Lung (tissue), 17 donors: ENCODE measurements at places on chromosomes 3 and 15. TPM values are rescaled to one million over a fixed set of nuclear protein-coding genes. Genes with fewer than 3 reads are reported as not detected.

COLQ gene
- total RNA-seq, result 2.9 TPM

DNA sequence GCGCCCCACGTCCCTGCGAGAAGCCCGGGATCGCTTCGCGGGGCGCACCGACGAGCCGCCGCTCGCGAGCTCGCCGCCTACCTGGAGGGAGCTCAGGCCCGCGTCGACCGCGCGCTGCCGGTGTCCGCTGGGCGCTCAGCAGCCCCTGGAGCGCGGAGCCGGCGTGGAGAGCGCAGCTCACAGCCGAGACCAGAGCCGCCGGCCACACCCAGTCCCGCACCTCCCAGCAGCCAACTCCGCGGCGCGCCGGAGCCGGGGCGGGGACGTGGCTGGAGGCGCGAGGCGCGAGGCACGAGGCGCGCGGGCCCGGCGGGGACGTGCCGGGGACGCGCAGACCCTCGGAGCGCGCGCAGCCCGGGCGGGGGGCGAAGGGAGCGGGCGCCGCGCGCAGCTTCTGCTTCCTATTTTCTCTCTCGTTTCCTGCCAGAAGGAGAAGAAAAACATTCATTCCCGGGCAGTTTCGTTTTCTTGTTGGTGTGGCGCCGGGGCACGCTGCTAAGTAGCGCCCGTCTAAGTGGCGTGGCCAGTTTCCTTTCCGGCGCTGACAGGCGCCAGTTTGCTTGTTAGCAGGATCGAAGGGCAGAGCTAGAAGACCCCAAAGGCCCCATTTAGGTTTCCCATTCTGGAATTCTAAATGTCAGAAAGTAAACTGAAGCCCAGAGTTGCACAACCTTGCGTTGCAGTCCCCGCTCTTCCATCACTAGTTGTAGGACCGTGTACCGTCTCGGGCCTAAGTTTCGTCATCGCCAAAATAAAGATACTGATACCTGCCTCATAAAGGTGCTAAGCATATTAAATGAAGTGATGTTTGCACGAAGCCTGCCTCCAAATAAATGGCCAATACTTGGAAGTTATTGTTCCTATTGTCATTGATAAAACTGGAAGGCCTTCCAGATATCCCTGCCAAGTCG, at the start of gene GNB4:
TSS of gene GNB4 (minus strand) at position 206 of the 911 bp plus-strand sequence. CDS start 25,270 bp downstream, outside the sequence.
- DNase-seq, result peak; percentile 93

DNA sequence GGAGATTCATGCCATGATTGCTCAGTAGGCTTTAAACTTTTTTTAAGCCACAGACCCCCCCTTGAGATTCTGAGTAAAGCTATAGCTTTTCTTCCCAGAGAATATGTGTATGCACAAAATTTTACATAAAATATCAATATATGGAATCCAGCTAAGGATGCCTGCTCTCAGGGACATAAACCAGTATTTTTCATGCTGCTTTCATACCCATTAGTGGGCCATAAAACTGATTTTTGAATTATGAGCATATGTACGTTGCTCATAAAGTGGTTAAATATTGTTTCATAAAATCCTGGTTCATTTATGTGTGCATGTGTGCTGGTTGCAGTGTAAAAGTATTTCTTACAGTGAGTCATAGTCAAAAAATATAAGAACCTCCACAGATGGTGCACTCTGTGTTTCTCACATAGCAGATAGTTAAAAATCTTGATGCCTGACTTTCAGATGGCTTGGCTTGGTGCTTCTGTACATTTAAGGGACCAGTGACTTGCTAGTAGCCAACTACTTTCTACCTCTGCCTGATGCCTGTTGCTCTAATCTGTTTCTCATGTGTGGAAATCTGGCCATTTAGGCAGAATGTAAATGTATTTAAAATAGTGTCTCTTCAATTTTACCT, 71.9 kb downstream of the ARHGEF26 start:
- DNase-seq, result no peak

DNA sequence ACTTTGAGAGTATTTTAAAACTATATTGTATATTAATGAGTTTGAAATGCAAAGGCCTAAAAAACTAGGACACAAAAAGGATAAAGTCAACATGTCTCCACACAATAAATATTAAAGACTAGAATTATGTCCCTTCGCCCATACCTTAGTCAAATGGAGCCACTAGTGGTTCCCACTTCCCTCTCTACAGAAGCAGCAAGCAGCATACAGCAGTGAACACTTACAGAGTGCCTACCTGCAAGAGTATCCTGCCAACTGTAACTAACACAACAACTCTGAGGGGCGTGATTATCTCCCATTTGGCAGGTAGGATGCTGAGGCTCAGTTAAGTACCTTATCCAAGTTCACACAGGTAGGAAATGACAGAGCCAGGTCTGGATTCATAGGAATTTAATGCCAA, 17.2 kb downstream of the DYNC1LI1 start:
- no peak for DNase-seq

DNA sequence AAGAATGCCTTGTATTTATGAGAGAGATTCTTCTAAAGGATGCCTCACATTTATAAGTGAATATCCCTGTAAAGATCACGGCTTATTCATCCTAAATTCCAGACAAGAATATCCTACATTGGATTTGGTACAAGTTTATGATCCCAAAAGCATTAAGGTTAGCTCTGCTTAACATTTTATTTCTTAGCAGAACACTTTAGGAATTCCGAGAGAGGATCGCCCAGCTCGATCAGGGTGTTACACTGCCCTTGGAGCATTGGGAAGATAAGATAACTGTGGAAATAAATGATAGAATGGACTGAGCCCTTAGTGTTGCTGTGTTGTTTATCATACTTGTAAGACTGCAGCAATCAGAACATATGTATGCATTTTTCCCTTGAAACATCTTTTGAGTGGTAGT, 223.0 kb upstream of the CDIN1 start:
- no peak for DNase-seq

DNA sequence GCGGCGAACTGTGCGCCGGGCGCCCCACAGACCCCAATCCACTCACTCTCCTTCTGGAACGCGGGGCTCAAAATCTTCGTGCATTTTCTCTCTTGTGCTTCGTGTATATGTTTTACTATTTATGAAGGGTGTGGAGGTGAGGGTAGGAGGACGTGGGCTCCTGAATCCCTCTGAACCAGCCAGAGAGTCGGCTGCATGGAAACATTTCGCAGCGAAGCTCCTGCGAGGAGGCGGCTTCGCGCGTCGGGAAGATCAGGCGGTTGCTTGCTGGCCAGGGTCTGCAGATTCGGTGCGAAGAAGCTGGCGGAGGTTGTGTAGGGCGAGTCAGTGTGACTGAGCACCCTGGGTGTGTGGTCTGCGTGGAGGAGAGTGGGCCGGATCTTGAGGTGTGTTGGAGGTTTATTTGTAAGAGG, 1.1 kb downstream of the CNTN4 start:
- peak; percentile 32 for DNase-seq

- no peak for DNase-seq
Measured at GRCh38 chr3:56918111-56918568, 116.4 kb upstream of the ARHGEF3 start.

DNA sequence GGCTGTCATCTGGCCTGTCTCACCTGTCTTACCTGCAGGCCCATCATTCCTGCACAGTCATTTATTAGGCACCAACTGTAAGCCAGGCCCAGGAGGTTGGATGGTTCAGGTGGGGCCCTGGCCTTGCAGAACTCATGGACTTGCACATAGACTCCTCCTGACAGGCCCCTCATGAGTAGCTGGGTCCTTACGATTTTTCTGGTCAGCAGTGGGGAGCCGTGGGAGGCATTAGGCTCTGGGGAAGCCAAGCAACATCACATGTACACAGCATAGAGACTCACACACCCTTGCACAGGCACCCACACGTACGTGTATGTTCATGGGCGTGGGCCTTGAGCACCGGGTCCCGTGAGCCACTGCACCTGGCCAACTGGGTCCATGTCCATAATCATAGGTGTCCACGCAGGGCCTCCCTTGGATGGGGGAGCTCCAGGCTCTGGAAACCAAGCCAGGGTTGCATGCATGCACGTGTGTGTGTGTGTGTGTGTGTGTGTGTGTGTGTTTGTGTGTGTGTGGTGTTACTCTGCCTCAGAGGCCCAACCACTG, 20.3 kb downstream of the CISH start:
- DNase-seq, result no peak

DNA sequence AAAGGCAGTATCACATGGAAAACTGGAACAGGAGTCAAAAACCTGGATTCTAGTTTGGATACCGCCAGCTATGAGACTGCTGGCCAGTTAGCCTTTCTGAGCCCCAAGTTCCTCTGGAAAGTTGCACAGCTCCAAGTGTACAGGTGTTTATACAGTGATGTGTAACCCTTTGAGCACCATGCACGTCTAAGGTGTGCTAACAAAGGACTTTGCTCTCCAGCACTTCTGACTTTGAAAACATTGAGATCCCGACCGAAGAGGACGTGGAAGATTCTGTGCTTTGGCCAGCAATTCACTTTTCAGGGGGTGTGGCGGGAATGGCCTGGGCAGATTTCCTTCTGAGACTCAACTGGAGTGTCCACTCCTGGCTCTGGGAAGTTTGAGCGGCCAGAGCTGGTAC, 45.8 kb upstream of the UMPS start:
- no peak for DNase-seq

DNA sequence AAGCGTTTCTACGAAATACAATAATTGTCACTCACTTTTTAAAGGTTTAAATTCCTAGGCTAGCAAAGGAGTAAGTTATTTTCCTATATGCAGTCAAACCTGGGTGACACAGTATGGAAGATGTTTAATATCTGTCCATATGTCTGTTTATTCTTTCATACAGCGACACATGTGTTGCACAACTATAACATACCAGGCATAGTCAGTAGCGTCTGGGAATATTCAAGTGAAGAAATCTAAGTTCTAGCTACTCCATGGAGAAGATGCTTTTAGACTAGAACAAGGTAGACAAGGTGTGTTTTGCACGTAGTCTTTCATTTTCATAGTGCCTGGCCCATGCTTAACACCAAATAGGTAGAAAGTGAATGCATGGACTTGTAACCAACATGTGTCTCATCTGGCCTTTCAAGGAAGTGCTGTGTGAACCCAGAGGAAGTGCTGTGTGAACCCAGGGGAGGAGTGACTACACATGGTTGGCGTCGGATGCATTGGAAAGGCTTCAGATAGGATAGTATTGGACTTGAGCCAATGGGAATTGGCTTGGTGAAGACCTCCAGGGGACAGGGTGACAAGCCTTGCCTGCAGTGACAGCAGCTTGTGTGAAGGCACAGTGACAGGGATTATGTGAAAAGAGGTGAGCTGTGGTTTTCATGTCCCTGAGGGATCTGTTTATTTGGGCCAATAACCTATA, 267.0 kb downstream of the PTPRG start:
- peak; percentile 57 for DNase-seq
